ENCODE measurements at places on chromosomes 2 and 18.

DNA sequence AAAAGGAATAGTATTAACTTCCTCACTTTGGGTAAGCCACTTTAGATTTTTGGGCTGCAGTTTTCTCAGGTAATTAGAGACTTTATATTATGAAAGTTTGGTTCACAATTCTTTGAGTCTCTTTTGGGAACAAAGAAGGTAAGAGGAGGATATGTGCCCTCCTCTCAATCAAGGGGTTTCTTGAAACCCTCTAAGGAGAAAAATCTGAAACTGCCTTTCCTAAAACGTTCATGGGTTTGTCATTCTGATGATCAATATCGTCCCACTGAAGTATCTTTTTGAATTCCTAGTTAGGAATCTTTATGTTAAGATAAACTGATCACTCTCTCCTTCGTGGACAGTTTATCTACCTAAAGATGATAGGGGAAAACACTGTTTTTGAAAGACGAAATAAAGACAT lies 42.4 kb upstream of the AKAIN1 start:
- DNase-seq, result no peak

- no peak for DNase-seq
These were observed 80.7 kb downstream of the ARHGAP28 start for GRCh38 chr18:6810191-6810590.

DNA sequence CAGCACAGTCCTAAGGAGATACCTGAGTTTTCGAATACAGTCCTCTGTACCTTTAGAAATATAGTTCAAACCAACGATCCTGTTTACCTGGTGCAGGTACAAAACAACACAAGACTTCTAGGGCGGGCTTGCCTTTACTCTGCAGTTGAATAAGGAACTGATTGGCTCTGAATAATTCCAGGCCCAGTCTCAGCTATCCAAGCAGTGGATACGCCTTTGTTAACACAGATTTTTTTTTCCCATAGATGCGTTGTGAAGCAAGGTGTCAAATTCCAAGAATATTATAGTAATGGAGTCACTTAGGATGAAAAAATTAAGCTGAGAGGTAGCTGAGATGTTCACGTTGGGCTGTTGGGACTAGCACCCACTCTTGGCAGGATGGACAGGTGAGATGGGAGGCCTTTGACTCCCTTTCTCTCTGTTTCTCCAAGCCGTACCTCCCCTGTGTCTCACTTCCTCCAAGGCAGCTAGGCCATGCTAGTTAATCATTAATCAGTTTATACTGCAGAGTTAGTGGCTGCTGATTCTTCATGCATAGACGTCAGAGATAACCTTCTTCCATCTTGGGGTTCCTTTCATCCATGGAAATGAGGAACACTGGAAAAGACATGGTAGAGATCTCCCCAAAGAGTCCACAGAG lies 380.8 kb upstream of the ACVR2A start:
- DNase-seq, result no peak

- DNase-seq, result no peak
These were observed 98.6 kb upstream of the EPB41L5 start for GRCh38 chr2:119914266-119914665.

DNA sequence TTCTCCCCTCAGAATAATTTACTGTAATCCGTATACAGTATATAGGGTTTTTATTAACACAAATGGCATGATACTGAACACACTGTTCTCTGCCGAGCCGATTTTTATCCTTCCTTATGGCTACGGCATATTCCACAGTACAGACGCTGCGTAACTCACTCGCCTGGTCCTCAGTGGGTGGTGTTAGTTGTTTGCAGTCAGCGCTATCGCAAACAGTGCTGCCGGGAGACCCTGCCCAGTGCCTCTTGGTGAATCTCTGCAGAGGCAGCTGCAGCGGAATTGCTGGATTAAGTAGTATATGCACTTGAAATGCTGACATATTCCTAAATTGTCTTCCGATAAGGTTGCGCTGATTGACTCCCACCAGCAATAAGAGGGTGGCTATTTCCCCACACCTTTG lies 73.9 kb downstream of the MARCO start:
- no peak for DNase-seq

DNA sequence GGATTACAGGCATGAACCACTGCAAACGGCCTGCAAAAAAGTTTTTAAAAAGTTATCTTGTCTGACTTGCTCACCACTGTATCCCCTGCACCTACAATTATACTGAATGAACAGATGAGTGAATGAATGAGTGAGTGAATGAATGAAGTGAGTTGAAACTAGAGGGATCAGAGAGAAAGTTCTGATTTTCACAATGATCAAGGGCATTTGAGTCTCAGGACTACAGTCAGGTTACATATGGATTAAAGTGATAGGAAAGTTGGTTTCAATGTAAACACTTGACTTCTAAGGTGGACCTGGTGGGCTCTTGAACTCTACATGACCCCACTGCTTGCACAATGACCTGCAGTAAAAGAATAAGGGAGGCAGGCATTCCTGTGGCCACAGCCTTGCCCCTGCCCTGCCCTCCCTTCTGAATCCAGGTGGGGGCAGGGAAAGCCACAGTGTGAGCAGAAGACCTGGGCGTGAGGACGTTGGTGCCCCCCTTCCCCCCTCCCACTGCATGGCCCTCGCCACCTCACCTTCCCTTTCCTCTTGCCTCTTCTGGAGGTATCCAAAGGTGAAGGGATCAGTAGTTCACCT lies 10.7 kb downstream of the C2orf80 start:
- DNase-seq, result no peak

DNA sequence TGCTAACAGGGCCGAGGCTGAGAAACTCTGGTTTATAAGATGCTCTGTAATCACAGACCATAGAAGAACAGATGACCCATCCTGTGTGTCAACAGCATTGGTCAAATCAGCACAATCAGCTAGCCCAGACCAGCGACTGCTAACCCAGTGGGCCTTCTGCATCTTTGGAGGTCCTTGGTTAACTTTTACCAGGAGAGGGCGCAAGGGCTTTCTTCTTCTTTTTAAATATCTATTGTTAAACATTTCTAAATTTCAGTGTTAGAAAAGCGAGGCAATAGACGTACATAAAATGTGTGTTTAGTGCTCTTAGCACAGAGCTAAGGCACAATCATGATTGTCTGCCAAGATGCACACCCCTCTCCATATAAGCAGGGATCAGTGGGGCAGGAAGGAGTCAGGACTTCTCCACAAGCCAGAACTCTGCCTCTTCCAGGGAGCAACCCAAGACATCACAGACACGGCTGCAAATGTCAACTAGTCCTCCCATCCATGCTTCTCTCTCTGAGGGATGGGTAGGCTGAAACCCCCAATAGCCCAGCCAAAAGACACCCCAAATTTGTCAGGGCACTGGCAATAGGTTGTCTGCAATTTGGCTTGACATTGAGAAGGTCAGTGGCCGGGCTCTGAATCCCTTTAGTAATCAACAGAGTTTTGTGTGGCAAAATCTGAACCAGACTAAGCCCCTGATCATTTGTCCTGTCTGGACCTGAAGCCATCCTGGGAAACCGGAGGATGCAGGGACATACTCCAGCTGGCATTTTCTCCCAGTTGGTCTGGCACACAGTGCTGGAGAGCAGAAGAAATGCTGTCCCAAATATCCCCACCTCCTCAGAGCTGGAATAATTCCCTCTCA lies 188.2 kb downstream of the BCL2 start:
- peak; percentile 50 for DNase-seq

- DNase-seq, result peak; percentile 4
These were observed 42.9 kb upstream of the CABYR start for GRCh38 chr18:24095976-24096375.

DNA sequence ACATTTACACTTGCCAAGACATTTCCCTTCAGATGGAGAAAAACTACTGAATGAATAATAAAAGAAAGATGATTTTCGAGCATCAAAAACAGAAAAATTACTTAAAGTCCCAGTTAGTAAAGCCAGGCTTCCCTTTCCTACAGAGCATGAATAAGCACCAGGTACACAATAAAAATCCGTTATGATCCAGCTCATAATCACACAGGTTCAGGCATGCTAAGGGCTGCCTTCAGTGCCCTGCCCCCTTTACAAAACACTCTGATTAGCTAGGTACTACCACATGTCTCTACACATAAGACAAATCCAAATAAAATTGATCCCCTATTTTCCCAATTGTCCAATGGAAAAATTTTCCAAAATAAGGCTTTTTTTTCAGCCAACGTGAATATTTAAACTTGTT lies 413.2 kb upstream of the LRATD1 start:
- no peak for DNase-seq

DNA sequence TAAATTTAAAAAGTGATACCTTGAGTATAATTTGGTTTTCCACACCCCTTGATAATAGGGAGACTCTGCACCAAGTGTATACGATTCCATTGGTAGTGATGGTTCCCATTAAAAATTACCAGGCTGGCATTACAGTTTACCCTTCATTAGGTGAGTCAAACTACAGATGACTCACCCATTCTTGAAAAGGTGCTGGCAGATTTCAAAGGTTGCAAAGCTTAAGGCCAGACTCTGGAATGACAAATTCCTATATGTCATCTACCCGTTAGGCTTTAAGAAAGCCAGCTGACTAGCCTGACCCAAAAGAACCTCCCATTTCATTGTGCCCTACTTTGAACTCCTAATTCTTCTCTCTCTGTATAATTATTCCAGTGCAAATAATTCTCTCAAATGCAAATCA lies 124.4 kb downstream of the LRRTM4 start:
- no peak for DNase-seq

- DNase-seq, result no peak
These were observed 54.1 kb upstream of the AQP4 start for GRCh38 chr18:26919627-26920026.

DNA sequence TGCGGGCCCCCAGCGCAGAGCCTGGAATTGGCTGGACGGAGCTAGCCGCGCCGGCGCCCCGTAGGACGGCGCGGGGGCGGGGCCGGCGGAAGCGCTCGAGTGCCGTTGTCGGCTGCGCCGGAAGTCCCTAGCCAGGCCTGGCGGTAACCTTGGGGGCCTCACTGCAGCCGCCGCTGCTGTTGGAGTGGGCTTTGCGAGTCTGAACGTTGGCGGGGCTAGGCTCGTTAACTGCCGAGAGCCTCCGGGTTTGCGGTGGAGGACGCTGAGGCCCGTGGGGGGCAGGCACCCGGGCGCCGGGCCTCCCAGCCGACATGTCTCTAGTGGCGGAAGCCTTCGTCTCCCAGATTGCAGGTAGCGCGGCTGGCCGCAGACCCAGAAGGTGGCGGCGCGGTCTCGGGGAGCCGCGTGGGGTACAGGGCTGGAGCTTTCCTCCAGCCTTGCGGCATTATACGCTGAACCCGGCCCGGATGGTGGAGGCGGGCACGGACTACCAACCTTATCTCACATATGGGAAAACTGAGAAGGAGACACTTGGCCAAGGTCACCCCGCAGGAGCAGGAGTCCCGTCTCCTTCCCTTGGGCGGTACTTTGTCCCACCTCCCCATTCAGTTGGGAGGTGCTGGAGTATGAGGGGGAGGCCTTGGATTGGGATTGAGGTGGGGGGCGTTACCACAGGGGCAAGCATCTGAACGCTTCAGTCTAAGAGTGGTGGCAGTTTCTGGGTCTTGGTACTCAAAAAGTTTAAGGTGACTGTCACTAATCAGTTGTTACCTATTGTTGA lies at the start of gene MTX2:
Gene MTX2, plus strand, starts transcription at position 124 of the 781 bp plus-strand sequence. Its CDS starts 188 bp downstream, at position 312.
- peak; percentile 67 for DNase-seq

DNA sequence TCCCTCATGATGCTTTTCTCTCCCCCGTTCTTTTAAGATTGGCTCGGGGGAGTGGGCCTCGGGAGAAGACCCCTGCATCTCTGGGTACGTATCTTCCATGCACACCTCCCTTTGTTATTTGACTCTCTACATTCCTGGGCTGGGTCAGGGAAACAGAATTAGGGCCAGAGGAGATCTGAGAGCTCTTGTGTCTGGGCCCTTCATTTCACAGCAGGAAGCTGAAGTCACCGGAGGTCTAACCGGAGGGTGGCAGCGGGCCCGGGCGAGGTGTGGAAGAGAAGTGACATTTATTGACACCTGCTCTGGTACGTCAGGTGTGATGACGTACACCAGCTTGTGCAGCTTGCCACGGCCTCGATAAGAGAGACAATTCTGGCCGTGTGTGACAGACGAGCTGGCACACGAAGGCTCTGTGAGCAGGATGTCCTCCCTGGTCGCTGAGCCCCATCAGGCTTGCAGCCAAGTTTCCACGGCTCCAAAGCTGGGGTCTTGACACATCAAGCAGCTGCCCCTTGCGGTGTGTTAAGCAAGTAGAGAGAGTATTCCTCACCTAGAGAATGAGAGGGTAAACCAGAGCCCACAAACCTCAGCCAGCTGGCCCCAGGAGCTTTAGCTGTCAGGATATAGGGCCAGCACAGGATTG lies 30.4 kb downstream of the TOGARAM2 start:
- DNase-seq, result no peak

DNA sequence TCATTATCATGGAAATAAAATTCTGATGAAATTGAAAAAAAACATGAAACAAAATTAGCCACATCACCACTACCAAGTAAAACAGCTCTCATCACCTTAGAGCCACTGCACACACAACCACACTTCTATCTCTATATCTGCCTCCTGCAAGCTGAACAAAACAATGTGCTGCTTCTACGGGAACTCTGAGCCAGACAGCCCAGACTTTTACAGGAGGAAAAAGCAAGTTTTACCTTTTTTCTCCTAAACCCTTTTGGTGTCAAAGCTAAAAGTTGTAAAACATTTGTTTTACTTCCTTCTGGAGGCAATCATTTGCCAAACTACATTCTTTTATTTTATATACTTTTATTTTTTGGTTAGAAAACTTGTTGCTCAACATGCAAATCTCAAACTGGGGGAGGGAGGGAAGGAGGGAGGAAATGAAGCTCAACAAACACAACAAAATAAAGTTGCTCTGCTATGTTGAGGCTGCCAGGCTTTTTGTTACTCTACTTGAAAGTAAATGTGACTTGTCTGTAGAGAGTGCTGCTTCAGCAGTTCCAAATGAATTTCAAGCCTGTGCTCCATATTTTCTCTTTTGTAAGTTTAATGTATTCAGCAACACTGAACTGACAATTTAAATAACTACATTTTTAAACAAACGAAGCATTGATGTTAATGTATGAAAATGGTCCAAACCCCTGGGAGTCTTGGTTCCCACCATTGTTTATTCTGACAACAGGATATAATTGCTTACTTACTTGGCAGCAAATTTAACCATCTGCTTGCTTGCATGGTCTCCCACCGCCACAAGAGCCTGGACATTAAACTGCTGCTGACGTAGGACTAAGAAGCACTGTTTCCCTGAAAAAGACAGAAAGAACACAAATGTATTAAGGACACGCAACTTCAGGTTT lies 24.5 kb downstream of the DARS1 start:
- DNase-seq, result peak; percentile 15

DNA sequence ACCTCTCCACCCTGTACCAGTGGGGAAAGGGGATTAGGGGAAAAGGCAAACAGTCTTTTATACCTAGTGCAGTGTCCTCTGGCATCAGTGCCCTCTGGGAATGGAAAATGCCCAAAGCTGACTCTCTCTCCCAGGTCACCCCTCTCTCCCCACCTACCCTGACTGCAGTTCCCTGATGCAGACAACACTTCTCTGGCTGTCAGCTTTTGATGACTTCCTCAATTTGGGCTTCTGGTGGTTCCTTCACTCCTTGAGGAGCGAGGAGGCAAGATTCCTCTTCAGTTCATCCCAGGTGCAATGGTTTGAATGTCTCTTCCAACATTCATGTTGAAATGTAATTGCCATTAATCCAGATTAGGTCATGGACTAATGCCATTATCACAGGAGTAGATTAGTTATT lies 19.7 kb upstream of the PPM1B start:
- DNase-seq, result no peak

- DNase-seq, result no peak
These were observed 72.5 kb downstream of the GNAL start for GRCh38 chr18:11761553-11761952.

- peak; percentile 55 for DNase-seq
These were observed 118.6 kb downstream of the RBMS1 start for GRCh38 chr2:160375037-160375436.
